Large intestine (tissue), 12 donors: ENCODE measurements at places on chromosomes 5 and 9.
A peak's percentile ranks its signal among the peaks of the same experiment; 100 is the strongest.

DNA sequence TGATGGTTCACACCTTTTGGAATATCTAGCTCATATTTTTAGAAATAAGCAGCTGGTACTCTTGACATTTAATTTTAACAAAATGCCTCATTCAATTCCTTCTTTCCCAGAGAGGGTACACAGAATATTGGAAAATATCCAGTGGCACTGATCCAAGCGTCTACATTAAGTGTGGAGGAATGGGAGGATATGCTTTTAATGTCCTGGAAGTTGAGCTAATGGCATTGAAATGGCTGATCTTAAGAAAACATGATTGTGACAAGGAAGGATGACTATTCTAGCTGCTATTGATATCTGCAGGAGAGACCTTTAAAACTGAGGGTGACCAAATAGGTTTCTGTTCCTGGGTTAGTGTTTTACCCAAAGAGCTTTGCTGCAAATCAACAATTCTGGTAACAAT is 30.0 kb downstream of the ZNF366 start:
- no peak for DNase-seq

- no peak for DNase-seq
These were observed 274.3 kb downstream of the CDH18 start for GRCh38 chr5:19713740-19714139.

GRCh38 chr9:20603524-20604268 is 18.6 kb downstream of the MLLT3 start:
- DNase-seq, result no peak

GRCh38 chr9:137878146-137878941 is 762 bp downstream of the CACNA1B start:
- DNase-seq, result peak; percentile 49
